ENCODE measurements at places on chromosomes 1 and 21.

- no peak for DNase-seq
Measured at GRCh38 chr1:172108161-172108893, 267.0 kb downstream of the DNM3 start.

GRCh38 chr1:233627823-233628222 is 13.9 kb downstream of the KCNK1 start:
- DNase-seq = no peak

DNA sequence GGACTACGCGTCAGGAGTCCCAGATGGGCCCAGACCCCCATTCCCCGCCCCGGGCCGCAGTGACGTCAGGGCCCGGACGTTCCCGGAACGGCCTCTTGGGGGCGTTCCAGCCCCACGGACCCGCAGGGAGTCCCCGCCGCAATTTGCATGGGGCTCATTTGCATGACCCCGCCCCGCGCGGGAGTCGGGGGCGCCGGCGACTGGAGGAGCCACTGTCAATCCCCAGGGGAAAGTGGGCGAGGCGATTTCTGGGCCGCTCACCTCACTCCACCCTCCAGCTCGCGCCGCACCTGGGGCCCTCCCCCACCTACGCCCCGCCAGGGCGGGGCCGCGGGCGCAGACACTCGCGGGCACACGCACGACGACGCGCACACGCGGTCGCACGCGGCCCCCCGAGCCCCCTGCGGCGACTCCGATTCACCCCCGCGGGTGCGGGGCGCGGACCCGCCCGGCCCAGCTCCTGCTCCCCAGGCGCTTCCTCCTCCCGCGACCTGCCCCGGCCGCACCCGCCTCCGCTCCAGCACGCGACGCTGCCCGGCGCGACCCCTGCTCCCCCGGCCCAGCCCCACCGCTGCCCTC is 13.2 kb downstream of the AGRN start:
- DNase-seq = no peak

GRCh38 chr1:221921936-221922335 is 180.0 kb upstream of the DUSP10 start:
- DNase-seq = no peak

- DNase-seq = no peak
Measured at GRCh38 chr1:116545359-116545705, 25.5 kb downstream of the CD58 start.

- DNase-seq = no peak
Measured at GRCh38 chr1:57252597-57253294, 171.1 kb downstream of the DAB1 start.

DNA sequence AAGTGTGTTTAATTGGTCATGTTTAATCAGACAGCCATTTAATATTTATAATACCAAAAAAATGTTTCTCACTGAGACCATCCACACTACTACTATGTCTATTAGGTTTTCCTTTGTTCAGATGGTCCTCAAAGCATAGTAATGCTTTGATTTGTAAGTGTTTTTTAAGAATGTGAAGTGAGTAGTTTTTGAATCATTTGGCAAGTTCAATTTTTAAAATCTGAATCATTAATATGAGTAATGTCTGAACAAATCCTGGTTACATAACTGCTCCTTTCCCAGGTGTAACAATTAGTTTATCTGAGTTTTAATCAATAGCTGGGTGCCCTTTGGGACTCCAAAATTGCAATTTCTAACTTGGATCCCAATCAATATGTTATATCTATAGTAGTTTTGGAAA is 23.5 kb upstream of the RPL5 start:
- no peak for DNase-seq

- DNase-seq = no peak
Measured at GRCh38 chr1:34131396-34132160, 33.5 kb downstream of the CSMD2 start.

DNA sequence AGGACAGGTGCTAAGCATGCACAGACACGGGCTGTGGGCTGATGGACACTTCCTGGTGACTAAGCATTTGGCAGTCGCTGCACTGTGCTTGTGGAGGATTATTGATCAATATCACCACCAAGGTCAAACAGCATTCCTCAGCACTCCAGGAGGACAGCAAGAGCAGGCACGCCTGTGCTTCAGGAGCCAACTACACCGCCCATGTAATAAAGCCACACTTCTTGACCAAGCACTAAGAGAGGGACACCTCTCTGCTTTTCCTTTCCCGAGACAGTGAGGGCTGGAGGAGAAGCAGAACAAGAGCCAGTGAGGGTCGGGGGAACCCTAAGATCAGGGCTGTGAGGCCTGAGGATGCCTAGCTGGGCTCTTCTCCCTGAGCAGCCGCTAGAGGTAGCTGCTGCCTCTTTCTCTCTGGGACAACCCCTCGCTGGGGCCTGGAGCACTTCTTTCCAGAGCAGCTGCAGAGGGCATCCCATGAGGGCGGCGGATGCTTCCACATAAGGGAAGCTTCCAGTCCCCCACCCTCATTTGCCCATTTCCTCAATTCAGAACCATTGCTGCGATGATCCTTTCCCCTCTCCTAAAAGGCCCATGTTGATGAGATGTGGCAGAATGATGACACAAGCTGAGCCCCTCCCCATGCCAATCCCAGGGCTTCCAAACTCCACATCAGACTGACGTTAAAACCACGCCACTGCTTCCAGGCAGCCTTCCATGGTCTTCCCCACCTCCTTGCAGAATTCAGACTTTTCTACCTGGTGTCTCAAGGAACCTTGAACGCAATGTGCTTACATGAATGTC is 19.1 kb downstream of the RAB7B start:
- DNase-seq = no peak

- DNase-seq = peak; percentile 50
Measured at GRCh38 chr1:160261556-160261892, 825 bp downstream of the DCAF8 start.
